Mucosa of gallbladder (tissue), 1 donor: ENCODE measurements at places on chromosomes 7 and 10. TPM values are rescaled to one million over a fixed set of nuclear protein-coding genes. Genes with fewer than 3 reads are reported as not detected.

DNA sequence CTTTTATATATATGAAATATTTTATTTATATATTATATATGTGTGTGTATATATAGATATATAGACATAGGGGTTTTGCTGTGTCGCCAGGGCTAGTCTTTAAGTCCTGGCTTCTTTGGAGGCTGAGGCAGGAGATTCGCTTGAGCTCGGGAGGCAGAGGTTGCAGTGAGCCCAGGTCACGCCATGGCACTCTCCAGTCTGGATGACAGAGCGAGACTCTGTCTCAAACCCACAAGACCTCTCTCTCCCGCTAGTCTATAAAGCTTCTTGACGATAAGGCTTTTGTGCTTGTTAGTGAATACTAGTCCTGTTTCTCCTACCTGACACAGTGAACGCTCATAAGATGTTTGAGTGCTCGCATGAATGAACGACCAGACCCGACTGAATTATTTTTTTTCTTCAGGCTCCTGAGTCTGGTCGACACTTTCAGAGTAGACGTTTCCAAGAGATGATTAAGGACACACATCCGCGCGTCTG lies 577 bp upstream of the DDX21 start:
- DNase-seq = no peak

DNA sequence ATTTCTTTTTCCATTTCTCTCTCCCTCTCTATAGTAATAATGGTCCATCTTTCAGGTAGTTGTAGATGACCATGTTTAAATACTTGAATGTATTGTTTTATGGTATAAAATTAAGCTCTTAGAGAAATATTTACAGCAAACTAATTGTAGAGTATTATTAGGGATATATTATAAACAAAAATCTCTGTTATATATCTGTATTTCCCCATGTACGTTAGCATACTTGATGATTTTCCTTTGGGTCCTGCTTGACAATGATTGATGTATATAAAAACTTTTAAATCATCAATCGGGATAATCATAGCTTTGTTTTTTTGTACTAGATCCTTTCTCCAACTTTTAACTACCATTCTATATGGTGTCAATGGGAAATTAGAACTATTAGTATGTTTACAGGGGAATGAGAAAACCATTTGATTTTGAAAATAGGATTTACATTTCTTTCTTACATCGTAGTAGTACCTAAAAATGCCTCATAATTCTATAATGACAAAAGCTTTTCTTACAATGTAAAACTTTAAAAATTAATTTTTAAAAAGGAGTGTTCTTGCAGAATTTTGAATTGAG lies 117.5 kb upstream of the CDK13 start:
- DNase-seq = no peak

DNA sequence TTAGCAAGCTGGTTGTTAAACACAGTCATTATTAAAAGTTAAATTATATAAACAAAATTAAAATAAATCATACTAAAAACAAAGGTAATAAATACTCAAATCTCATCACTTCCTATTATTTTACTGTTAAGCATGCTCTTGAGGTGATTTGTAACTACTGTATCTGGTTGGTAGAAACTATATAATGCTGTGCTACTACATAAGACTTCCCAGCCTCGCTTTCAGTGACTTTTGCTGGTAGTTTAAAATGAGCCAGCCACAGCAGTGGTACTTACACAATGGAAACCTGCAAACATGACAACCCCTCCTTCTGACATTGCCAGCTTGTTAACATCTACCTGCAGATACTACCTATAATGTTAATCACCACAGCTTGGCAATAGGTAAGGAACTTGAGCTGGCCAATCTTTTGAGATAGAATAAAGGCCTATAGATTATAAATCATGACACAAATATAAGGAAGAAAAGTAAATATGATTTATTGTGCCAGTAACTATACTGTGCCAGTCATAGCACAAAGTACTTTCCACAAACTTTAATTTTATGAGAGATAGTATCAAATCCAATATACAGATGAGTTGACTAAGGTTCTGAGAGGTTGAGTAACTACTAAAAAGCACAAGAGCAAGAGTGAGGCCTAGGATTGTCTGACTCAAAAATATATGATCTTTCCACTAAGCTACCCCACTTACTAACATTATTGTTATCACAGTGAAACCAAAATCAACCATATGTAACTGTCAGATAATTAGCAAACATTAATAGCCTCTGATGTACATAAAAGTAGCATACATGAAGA lies 181.1 kb upstream of the ASAH2 start:
- DNase-seq = no peak

DNA sequence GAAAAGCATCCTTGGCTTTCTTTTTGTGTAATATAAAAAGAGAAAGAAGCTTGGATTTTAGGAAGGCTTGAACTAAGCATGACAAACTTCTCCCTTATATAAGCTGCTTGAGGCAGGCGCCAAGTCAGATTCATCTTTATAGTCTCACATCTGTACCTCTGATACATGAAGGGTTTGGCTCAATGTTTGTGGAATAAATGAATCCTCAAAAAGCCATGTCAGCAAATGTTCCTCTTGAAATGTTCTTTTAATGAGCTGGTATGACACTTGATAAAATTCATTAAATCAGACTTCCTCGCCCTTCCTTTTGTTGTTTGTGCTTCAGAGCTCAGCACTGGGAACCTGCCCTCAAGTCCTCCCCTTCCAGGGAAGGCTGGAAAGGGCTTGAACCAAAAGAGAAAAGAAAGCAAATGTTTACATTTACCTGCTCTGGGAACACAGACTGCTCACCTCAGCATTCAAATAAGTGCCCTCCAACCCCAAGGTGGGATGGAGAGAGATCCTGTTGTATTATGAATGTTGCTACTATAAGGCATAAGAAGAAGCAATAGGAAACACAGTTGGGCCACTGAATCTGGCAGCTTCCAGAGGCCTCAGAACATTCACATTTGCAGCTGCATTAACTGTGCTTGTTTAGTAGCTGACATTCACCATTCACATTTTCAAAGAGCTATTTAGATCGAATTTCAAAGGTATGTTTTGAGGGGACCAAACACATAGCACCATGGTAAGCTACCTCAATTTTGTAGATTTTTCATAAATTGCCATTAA lies 212.6 kb downstream of the CACNA2D1 start:
- DNase-seq = no peak

TMEM213 gene
- total RNA-seq = 0.12 TPM

DNA sequence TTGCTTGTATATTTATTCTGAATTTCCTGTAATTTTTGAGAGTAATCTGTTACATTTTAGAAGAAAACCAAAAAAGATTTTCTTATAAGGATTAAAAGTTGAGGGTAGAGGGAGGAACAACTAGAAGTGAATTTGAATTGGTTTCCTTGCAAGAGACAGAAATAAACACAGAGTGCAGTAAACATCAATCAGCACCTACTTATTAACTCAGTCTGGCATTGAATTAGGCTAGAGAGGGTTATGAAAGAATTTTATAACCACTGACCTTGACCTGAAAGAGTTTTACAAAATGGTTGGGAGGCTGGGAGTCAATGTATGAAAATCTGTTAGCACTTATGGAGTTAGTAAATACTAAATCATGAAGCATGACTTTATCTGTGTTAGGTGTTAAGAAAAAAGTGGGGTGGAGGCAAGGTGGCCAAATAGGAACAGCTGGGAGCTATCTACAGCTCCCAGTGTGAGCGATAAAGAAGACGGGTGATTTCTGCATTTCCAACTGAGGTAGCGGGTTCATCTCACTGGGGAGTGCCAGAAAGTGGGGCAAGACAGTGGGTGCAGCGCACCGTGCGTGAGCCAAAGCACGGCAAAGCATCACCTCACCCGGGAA lies 106.5 kb downstream of the PDE1C start:
- no peak for DNase-seq

ATRNL1 gene
- 2.7 TPM for total RNA-seq

DNA sequence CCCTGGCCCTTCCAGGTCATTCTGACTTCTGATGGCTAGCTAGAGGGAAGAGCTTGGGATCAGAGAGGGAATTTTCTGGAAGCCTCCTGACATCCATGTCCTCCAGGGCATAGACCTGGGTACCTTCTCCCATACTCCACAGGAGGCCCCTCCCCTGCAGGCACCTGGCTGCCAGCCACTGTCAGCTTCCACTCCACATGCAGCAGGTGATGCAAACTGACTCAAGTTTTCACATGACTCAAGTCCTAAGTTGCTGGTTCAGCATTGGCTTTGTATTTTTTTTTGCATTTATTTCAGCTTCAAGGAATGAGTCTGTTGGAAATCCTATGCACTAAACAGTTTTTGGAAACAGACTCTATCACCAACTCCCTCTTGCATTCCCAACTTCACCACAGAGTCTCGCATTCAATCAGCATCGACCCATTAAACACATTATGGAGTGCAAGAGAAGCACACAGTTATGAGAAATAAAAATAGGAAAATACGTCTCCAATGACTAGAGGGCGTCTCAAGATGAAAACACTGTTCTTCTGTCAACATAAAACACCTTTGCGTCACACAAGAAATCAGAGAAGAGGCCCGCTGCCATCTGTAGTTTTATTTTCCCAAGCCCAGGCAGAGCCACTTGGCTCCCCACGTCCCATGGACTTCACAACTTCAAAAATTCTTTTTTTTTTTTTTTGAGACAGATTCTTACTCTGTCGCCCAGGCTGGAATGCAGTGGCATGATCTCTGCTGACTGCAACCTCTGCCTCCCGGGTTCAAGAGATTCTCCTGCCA lies 362.6 kb upstream of the MGMT start:
- no peak for DNase-seq

HYCC1 gene
- 20.5 TPM for total RNA-seq

PNLIP gene
- 5.4 TPM for total RNA-seq

DNA sequence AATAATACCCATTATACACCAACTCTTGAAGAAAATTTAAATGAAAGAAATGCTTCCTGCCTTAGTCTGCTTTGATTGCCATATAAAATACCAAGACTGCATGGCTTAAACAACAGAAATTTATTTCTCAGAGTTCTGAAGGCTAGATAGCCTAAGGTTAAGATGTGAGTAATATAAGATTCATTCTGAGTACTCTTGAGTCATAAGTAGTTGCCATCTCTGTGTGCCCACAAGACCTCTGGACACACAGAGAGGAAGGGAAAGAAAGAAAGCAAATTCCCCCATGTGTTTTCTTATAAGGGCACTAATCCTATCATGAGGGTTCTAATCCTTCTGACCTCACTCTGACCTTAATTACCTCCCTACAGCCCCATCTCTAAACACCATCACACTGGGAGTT lies 201.2 kb downstream of the PTN start:
- DNase-seq = no peak

DNA sequence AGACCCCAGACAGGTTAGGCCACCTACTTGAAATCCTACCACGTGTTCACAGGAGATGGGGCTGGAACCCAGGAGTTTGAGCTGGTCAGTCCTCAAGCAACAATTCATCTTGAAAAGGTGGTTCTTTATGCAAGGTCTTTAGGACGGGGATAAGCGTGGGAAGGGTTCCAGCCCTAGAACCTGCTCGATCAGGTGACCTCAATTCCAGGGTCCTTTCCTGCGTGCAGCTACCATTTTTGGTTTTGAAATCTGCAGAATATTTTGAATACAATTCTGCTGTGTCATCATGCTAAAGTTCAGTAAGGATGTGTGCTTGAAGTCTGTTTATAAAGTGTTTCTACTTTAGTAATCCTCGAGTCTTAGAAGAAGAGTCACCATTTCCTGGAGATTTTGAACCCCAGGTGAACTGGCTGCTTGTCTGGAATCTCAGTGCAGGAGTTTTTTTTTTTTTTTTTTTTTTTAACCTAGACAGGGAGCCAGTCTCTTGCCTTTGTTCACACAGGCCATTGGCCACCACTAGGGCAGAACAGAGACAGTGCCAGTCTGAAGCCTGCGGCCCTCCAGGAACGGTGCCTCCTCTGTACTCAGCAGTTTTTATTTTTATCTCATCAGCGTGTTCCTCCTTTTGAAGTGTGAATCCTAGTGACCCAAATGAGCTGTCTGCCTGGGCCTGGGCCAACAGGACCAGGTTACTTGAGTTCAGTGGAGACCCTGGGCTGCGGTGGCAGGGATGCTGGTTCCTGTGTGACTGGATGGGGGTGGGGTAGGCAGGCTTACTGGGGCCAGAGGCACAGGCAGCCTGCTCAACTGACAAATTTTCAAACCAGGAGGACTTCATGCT lies 54.6 kb downstream of the EEPD1 start:
- peak; percentile 60 for DNase-seq

ITIH2 gene
- 1.1 TPM for total RNA-seq

- DNase-seq = peak; percentile 25
These were observed 19.7 kb upstream of the BNIP3 start for GRCh38 chr10:132001238-132001972.

DNA sequence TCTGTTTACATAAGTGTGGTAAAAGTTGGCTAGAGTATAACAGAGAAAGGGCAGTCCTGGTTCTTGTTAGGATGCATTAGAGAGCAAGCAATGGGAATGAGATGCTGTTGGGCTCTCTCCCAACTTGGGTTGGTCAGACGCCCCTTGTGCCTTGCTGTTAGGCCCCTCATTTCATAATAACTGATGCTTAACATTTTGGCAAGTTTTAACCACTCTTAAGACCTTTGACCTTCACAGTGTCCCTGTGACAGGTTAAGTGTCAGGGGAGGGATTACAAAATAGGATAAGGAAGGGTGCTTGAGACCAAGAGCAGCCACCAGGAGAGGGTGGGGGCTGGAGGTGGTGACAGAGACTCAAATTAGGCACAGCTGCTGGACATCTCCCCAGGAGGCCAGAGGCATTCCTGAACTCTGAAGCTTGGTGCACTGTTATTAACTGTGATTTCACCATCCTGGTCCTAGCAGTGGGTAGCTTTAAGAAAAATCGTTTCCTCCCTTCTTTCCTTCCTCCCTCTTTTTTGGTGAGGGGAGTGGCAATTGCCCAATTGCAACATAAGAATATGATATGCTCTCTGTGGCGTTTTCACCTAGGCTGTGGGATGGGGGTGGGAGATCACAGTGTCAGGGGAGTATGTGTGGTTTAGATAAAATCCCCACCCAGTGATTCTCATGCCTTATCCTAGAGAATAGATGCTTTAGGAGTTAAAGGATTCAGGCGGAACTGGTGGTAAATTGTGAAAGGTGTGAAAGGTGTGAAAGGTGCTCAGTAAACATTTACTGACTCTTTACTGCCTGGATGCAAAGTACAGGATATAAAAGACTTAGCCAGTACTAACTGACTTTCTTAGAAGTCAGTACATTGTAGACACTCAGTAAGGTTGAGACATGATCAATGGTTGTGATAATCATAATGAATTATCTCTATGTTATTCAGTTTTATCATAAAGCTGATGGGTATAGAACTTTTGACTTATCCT lies 270.5 kb downstream of the BICC1 start:
- peak; percentile 11 for DNase-seq

DNA sequence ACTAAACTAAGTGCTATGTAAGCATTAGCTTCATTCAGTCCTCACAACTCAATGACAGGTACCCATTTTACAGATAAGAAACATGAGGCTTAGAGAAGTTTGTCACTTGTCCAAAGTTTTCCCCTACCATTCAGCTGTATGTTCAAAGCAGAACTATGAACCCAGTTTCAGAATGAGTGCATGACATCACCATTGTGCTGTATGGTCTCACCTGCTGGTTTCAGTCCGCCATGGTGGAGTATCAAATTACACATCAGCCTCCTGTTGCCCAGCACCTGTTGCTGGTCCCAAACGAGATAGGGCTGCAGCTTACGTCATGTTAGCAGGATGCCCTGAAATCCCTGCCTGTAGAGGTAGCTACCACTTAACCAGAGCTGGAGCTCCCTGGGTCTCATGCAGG lies 95.0 kb downstream of the DYNC1I1 start:
- DNase-seq = no peak

BTBD16 gene
- 1.2 TPM for total RNA-seq

GRCh38 chr10:86851328-86852207 lies 95.1 kb downstream of the BMPR1A start:
- no peak for DNase-seq
